ENCODE measurements at places on chromosomes 4 and X.

GRCh38 chrX:154381271-154381670 lies 2.2 kb downstream of the EMD start:
- no peak for DNase-seq

GRCh38 chr4:56360071-56360470 lies 27.2 kb downstream of the AASDH start:
- no peak for DNase-seq

- DNase-seq: no peak
These were observed 3.8 kb upstream of the TBL1X start for GRCh38 chrX:9461087-9461486.

DNA sequence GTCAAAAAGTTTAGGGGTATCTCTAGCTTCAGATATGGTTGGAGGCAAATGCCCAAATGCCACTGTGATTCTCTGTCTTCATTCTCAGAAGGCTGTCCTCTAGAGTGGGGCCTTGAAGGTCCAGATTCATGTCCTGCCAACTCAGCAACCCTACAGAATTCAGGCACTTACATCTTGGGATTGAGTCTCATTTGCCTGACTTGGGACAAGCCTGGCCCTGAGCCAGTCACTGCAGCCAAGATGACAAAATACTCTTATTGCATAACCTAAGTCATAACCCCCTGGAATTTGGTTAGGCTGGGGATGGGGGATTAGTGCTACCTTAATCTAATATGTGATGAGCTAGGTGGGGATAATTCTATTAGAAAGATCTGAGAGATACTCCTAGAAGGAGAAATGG lies 100.5 kb downstream of the AREG start:
- no peak for DNase-seq

GRCh38 chrX:144849141-144849540 lies 398.2 kb upstream of the SPANXN1 start:
- DNase-seq: no peak

DNA sequence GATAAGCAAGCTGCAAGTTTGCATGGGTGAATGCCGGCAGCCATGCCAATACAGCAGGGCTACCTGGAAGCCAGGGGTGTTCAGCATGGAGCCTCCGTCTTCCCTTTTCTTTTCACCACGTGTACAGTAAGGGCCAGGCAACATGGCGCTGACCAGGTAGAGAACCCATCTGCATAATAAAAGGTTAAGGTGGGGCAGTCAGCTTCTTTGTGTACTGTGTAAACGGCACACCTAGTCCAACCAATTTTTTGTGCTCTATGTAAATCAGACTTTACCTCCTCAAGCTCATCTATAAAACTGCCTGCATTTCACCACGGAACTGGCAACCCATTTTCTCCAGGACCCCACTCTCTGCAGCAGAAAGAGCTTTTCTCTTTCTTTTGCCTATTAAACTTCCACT lies 286.8 kb upstream of the VCX3A start:
- no peak for DNase-seq

GRCh38 chr4:138226351-138226750 lies 15.8 kb downstream of the SLC7A11 start:
- DNase-seq: no peak

GRCh38 chrX:118853596-118853995 lies 30.0 kb downstream of the ZCCHC12 start:
- no peak for DNase-seq

DNA sequence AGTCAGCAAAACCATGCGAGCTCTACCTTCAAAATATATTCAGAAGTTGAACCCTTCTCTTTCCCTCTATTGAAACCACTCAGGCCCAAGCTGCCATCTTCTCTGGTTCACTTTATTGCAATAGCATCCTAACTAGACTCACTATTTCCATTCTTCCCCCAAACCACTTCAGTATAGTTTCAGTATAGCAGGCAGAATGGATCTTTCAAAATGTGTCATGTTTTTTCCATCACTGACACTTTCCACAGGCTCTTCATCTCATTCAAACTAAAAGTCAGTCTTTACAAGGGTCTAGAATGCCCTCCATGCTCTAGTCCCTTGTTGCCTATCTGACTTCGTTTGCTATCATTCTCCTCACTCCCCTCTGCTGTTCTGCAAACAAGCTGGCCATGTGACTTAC lies 274.4 kb downstream of the IDS start:
- no peak for DNase-seq

DNA sequence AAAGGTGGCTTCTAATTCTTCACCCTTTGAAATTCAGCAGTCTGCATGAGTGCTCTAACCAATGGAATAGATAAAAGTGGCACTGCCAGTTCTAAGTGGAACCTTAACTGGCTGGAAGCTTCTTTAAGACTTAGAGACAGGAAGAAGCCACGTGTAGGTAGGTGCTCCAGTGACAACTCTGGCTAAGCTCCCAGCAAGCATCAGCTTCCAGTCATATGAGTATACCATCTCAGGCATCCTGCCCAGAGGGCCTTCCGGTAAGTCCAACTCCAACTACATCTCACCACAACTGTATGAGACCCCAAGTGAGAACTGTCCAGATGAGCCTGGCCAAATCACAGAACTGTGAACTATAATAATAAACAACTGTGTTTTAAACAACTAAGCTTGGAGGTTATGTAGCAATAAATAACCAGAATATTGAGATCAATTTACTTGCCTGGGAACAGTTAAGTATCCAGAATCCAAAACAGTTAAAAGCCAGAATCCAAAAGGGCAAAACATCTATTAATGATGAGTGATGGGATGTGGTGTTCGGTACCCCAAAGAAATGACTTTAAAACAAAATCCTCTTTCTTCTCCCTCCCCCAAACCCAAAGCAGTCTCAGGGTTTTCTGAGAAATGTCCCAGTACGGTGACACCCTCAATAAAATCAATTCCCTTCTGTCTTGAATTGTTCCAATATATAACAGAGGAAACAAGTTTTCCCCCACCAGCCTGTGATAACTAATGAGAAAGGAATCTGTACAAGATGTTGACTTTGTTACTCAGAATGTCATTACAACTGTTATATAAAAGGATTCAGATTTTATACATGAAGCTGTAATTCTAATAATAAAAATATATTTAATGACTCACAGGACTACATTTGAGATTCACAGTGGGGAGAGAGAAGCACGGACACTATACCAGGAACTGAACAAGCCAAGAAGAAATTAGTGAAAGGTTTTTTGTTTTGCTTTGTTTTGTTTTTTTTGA lies 4.2 kb downstream of the TSPAN5 start:
- DNase-seq: no peak

GRCh38 chr4:72809208-72809607 lies 240.2 kb upstream of the ADAMTS3 start:
- DNase-seq: no peak

DNA sequence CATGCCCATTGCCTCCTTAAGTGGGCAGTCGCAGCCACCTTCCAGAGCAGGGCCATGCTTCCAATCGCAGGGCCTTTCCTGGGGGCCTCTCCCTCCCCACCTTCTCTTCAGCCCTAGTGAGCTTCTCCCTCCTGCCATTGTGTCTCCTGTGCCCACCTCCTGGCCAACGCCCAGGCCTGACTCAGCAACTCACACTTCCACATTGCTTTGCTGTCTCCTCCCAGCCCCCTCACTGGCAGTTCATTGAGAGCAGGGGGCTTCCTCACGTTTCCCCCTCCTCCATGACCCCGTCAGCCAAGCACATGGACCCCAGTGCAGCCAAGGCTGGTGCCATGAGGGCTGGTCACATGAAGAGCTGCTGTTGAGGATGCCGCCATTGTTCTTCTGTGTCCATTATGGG lies 25.9 kb downstream of the HTRA3 start:
- DNase-seq: no peak

GRCh38 chr4:25065932-25066590 lies 35.3 kb upstream of the LGI2 start:
- no peak for DNase-seq

DNA sequence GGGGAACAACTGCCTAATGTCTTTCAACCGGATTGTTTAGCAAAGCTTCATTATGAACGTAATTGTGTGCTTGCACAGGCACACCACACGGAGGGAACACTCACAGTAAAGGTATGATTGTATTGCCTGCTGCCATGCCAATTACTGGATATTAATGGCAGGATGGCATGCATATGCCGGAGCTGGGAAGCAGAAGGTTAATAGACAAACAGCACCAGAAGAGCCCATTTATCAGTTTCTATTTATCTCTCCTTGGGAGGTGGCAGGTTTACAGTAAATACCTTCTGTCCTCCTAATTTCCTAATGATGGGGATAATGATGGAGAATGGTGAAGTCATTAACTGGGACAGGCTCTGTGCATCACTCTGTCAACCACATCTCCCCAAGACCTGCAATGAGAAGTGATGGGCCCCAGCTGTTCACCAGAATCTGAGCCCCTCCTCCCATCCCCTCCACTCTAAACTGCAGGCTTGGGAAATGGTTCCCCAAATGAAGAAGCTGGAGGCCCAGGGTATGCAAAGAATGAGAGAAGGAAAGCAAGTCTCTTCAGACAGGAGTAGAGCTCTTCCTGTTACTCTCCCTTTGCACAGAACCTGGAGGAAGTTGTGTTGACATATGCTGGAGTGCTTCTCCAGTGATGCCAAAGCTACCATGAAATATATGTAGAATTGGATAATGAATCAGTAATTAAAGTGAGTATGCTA lies 160.8 kb downstream of the NAA11 start:
- no peak for DNase-seq

- DNase-seq: no peak
These were observed 260.0 kb downstream of the GLUD2 start for GRCh38 chrX:121307449-121307848.

- DNase-seq: no peak
These were observed 133.7 kb downstream of the FAM53A start for GRCh38 chr4:1550122-1551070.

DNA sequence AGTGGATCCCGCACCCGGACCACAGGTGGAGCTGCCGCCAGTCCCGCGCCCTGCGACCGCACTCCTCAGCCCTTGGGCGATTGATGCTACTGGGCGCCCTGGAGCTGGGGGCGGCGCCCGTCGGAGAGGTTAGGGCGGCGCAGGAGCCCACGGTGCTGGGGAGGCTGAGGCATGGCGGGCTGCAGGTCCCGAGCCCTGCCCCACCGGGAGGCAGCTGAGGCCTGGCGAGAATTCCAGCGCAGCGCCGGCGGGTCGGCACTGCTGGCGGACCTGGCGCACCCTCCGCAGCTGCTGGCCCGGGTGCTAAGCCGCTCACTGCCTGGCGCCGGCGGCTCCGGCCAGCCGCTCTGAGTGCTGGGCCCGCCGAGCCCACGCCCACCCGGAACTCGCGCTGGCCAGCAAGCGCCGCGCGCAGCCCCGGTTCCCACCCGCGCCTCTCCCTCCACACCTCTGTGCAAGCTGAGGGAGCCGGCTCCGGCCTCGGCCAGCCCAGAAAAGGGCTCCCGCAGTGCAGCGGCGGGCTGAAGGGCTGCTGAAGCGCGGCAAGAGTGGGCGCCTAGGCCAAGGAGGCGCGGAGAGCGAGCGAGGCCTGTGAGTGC lies 1256.5 kb downstream of the STIM2 start:
- no peak for DNase-seq

DNA sequence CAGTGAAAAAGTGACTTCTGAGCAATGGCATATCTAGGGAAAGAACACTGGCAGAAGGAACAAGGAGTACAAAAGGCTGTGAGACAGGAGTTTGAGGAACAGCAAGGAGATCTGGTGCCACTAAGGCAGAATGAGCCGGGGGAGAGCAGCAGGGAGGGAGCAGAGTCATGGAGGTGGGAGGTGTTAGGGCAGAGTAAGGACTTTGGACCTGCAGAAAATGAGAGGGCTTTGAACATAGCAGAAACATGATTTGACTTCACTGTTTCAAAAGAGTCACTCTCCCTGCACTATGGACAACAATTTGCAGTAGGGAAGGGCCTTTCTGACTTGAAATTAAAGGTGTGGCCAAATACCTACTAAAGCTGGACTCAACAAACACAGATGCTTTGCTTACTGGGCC lies 356.2 kb downstream of the ADGRL3 start:
- DNase-seq: no peak

DNA sequence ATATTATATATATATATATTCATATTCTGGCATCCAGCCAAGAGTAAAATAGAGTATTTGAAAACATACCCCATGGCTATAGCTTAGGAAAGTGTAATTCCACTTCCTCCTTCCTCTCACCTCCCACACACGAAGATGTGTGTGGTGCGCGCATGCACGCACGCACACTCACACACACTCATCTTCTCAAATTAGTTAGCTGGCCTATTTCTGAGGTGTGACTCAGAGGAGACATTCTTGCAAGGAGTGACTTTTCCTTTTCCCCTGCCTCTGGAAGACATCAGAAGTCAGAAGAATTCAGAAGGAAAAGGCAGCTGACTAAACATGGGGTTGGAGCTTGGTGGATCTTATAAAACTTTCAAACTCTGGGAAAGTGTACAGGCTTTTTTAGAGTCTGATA lies 8.8 kb downstream of the ENPEP start:
- no peak for DNase-seq

- DNase-seq: no peak
These were observed 373.7 kb downstream of the NAF1 start for GRCh38 chr4:162793004-162793403.

DNA sequence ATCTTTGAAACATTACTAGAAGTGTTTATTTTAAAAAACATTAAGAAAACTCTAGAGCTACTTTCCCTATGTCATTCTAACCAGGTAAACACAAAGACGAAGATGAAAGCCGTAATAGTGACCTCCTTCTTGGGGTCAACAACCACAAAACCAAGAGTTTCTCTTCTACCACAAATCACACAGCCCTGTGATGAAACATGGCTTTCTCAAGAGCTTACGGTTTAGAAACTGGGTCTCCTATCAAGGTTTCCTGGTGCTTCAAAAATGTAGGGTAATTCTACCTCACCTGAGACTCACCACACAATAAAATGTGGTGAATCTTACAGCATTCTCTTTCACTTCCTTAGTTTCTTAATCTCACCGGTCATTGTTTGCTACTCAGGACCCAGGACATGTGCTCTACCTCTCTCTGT lies 50.9 kb downstream of the CORIN start:
- DNase-seq: no peak

DNA sequence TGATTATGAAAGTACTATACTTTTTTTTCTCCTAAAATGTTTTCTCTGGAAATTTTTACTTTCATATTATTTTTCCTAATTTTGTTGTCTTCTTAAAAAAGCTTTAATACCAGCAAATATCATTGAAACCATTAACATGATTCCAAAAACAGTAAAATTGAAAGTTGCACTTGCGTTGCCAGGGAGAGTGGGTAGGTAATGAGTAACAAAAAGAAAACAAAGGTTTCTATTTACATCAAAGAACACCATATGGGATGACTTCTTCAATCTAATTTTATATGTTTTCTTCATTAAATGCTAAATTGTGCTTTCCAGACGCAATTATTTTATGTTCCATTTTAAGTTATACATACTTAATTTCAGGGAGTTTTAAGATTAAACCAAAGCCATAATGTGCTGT lies 108.3 kb upstream of the VCX2 start:
- DNase-seq: no peak

GRCh38 chr4:11328401-11328800 lies 100.3 kb downstream of the HS3ST1 start:
- no peak for DNase-seq

DNA sequence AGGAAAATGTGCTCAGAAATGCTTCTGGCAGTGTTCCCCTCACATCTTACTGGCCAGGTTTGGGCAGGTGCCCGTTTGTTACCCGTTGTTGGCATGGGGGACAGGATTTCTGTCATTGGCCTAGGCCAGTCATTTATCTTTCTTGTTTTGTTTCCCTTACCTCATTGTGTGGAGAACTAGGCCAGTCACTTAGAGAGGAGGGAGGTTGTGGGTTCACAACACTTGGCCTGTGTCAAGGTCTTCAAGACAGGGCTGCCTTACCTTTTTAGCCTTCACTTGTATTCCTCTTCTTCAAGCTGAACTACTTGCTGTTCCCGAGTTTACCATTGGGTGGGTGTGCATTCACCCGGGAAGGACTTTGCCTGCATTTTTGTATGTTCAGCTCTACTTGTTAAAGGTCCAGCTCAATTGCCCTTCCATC lies 17.7 kb downstream of the SNX25 start:
- DNase-seq: no peak

Data from mesenteric fat pad (tissue), 1 donor.